ENCODE measurements at places on chromosomes 3 and 15.

DNA sequence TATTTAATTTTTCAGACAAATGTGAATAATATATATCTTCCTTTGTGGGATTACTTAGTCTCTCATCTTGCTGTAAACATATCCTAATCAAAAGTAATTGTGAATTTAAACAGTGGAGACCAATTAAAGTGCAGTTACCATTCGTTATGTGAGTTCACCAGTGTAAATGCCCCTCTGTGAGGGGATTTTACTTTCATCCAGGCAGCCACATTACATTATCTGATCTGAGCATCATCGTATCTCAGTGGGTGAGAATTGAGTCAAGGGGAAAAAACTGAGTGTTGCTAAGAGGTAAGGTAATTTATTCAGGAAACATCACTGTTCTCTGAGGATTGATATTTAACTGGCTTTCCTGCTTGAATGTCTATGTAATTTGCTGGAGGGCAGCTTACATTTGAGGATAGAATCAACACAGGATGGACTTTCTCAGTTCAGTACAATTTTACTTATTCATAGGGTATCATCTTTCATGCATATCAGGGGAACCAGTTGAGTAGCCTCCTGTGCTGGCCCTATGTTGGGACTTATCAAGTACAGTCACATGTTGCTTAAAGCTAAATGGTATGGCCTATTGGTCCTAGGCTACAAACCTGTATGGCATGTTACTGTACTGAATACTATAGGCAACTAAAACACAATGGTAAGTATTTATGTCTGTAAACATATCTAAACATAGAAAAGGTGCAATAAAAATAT, 219.7 kb downstream of the CD47 start:
- no peak for DNase-seq

DNA sequence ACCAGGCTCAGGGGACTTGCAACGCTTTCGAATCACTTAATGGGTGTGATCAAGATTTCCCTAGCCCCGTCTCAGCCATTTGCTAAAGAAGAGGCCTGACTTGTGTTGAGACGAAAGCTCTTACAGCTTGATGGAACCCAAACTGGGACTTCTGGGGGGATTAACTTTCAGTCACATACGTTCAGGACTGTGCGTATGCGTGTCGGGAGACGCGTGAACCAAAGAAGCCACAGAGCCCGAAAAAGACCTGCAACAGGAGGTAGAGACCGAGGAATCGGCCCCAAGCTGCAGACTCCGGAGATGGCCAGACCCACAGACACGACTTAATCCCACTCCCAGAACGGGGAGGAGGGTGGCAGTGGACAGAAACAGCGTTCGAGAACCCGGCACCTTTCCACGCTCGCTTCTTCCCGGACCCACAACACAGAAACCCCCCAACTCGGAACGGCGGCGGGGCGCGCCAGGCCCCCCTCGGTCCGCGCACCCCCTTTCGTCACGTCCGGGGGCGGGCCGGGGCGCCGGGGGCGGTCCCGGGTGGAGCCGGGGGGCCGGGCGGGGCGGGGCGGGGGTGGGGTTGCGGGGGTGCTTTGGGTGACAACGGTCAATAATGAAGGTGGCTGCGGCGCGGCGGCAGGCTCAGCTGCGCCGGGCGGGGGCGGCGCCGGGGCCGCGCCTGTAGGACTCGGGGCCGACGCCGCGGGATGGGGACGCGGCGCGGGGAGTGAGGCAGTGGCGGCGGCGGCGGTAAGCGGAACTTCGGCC, at the start of gene ATP11B:
TSS of gene ATP11B (plus strand) at position 604 of the 762 bp plus-strand sequence. CDS start 256 bp downstream, outside the sequence.
- peak; percentile 67 for DNase-seq

DNA sequence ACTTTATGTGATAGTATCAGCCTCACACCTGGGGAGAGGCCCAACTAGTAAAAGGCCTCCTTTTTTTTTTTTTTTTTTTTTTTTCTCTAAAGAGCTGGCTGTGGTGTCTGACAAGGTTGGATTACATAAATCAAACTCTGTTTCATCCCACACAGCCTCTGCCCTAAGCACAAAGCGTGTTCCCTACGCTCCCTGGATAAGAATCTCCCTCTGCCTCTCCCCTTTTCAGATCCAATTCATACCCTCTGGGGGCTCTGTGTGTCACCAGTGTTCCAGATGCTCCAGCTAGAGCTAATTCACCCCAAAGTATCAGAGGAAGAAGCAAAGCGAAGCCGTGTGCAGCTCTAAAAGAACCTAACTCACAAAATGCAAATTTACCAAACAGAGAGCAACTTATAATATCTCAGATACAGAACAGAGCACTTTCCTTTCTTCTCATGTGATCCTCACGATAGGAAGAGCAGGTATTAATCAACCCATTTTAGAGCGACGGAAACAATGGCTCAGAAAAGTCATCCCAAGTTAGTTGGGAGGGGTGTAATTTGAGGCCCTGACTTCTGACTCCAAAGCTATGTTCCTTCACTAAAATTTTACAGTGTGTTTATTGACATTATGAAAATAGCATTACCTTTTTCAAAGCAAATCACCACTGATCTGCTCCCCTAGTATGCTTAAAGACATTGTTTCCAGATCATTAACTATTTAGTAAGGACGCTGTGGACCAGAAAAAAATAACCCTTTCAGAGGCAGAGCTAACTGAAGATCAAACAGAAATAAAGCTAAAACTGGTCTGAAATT, 12.4 kb downstream of the BMF start:
- no peak for DNase-seq

DNA sequence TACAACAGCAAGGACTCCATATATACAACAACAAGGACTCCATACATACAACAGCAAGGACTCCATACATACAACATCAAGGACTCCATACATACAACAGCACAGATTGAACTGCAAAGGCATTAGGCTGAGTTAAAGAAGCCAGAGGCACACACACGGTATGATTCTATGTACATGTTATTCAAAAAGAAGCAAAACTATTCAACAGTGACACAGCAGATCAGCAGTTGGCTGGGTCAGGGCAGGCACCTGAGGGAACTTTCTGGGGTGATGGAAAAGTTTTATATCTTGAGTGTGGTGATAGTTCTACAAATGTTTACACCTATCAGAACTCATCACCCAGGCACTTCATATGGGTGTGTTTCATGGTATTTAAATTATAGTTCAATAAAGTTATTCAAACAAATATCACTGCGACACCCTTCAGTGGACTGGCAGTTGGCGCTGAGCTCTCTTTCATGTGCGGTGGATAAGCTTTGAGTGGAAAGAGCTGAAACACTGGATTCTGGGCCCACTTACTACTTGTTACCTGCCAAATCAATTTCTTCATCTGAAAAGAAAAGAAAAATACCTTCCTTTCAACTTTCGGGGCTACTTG, 28.0 kb downstream of the RFTN1 start:
- DNase-seq = no peak

DNA sequence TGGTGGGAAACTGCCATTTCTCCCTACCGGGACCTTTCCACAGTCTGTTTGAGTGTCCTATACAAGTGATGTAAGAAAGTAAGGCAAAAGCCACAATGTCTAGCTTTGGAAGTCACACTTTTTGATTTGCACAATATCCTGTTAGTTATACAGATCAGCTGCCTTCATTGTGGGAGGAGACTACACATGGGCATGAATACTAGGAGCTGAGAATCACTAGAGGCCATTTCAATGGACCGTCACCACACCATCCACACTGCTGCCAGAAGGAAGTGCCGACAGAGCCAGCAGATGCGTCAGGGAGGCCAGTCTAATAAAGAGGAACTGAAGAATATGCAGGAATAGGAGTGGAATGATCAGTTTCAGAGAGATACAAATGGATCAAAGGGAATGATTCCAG, 65.8 kb downstream of the SCN11A start:
- DNase-seq = no peak

- no peak for DNase-seq
Observed at GRCh38 chr3:134690226-134690625, 39.4 kb upstream of the KY start.

DNA sequence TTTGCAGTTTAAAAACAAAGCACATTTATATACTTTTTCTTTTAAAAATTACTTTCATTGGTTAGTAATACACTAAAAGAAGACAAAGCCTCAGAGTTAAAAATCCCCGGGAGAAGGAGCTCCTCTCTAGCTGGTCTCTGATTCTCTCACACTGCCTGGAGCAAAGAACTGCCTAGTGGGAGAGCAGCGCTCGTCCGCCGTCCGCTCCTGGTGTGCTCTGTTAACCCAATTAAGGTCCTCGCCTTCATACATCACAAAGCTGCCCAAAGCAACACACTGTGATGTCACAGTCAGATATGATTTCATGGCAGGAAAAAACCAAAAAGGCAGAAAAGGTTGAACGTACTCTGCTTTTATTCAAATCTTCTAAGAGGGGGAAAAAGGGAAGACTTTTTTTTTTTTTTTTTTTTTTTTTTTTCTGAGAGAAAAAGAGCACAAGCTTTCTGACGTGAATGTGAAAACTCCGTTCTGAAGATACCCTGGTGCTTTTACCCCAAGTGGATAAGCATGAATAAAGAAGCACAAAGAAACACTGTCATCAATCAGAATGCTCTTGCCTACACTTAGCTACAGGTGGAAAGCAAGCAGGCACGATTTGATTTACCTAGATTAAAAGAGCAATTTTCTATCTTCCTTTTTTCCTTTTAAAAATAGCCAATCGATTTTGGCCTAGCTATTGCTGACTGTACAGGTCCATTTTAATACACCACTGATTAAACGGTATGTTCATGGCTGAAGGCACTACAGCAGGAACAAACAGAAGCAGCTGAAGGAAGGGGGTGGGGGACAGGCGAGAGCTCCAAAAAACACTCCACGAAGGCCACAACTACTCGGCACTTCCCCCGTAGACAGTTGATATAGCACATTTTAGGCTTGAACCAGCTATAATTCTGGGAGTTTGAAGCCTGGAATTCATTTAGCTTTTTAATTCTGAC, 115.2 kb downstream of the TIGIT start:
- no peak for DNase-seq

DNA sequence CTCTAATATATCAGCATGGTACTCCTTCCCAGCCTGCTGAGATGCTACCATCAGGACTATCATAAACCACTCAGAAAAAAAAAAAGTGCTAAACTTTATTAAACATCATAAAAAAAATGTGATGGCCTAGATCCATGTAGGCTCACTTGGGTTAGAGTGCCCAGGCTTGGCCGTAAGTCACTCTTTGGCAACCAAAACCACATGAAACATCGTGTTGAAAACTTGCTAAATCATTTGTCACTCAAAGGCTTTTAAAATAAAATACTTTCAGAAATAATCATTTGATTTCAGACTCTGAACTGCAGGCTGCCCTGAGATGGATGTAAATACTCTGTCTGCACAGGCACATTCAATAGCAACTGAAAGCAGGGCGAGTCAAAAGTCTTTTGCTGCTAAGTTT, 78.4 kb upstream of the WNT5A start:
- no peak for DNase-seq

- no peak for DNase-seq
Observed at GRCh38 chr15:78242128-78242527, 7.8 kb upstream of the ACSBG1 start.

GRCh38 chr15:72404356-72404755, 6.3 kb downstream of the TMEM202 start:
- DNase-seq = no peak

- DNase-seq = no peak
Observed at GRCh38 chr3:112374333-112374734, 41.4 kb downstream of the CD200 start.

DNA sequence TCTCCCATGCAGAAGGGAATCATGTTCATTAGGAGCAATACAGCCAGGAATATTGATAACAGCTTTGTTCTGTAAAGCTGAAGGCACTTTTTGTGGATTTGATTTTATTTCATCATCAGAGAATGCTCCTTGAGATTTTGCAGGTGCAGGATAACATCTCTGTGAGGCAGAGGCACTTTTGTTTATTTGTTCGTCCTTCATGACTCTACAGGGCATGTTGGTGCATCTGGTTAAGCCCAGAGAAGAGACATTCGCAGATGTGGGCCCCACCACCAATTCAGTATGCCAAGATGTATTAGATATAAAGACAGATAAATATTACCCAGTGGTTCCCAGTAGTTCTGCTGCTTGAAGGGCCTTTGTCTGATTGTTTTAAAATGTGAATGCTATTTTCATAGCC, 368.1 kb upstream of the SEMA6D start:
- no peak for DNase-seq

GRCh38 chr15:39797407-39797806, 14.8 kb upstream of the FSIP1 start:
- no peak for DNase-seq

GRCh38 chr3:188134856-188135255, 19.1 kb upstream of the LPP start:
- no peak for DNase-seq

- no peak for DNase-seq
Observed at GRCh38 chr15:78841376-78841706, 30.1 kb upstream of the ADAMTS7 start.

DNA sequence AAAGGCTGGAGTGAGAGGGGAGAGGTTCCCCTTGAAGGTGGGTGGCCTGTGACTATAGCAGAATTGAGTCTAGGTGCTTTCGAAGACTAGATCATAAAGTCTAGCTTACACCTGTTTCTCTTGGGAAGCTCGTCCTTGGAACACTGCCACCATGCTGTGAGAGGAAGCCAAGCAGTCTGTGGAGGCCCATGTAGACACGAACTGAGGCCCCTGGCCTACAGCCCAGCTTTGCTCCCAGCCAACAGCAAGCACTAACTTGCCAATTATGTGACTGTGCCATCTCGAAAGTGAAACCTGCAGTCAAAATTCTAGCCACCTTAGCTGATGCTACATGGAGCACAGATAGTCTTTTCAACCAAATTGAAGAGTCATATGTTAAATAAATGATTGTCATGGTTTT, 190.5 kb upstream of the NECTIN3 start:
- DNase-seq = no peak

DNA sequence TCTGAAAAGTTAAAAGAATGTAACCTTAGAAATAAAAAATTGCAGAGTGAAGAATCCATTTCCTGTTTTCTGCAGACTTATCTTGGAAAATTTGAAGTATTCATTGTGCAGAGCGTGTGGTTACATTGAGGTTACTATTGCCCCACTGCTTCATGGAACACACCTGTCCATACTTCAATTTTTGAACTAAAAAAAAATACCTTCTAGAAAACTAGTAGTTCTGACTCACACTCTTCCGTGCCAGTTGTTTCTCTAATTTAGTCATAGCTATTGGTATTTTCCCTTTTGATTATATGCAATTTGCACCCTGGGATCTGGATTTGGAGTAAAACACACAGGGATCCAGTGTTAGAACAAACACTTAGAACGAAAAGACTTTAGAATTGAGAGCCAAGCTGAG, 111.8 kb upstream of the LYSMD4 start:
- DNase-seq = no peak

GRCh38 chr3:47605652-47606051, 27.0 kb upstream of the CSPG5 start:
- no peak for DNase-seq

- no peak for DNase-seq
Observed at GRCh38 chr3:125358923-125359322, 16.2 kb downstream of the ZNF148 start.

DNA sequence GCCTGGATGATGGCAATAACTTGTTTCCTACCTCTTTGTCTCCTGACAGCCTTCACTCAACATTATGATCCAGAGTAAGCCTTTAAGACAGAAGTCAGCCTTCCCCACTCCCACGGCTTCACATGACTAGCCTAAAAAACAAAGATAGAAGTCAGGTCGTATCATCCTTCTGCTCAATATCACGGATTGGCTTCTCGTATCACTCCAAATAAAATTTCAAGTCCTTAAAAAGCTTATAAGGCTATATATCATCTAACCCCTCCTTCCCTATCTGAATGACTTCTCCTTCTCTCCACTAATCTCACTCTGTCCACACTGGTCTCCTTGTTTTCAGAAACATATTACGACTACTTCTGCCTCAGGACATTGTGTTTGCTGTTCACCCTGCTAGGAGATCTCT, 47.7 kb upstream of the AP4E1 start:
- no peak for DNase-seq

Measured in activated gamma-delta T cell treated with anti-CD3 and anti-CD28 coated beads, Interleukin-2, amount 50 U/mL, for 16 hours (primary cell).